GM23338 (cell line): ENCODE measurements at places on chromosomes 7 and 10.

GRCh38 chr10:96415891-96416554 lies 57.2 kb upstream of the OPALIN start:
- no peak for DNase-seq

- no peak for DNase-seq
Measured at GRCh38 chr10:93852476-93853095, 41.2 kb upstream of the SLC35G1 start.

DNA sequence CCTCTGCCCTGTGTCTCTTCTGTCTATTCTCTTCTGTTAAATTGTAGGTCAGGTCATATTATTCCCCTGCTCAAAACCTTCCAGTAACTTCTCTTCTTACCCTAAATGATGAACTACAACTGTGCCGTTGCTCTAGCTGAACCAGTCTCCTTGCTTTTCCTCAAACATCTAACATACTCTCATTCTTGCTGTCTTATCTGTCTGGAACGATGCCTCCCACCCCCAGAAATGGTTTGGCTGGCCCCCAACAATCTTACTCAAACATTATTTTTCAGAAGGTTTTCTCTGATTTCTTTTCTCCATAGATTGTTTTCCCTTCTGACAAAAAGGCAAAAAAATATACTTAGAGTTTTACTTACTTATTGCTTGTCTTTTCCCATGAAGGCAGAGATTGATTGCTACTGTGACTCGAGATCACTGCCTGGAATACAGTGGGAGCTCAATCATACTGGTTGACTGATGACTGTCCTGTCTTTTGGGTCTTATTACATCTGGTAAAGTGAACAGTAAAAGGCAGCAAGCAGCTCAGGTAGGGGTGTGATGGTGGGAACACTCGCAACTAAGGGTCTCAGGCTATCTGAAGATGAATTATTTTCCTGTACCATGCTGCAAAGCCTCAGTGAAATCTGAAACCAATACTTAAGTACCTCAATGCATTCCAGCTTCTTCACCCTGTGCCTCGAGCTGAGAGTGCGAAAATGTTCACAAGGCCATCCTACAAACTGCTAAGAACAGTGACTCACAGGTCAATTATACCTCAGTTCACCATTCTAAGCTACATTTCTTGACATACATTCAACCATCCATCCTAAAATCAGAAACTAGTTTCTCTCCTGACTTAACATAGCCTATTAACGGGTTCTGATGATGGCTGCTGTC lies 67.6 kb downstream of the DNMBP start:
- DNase-seq = no peak

DNA sequence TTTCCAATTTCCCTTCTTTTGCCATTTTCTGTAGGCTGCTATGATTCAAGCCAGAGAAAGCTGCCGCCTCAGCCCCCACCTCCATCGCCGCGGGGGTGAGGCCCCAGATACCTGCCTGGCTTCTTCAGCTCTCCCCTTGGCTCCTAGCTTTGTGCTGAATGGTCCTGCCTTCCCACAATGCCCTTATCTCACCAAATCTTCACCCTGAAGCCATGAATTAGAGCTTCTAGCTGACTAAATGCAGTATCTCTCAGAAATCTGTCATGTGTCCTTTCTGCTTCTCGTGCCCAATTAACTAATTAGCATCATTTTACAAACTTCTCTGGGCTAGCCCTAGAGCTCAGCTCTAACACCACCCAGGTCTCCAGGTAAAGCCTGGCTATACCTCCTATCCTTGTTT lies 32.2 kb upstream of the GPNMB start:
- no peak for DNase-seq

- DNase-seq = no peak
Measured at GRCh38 chr10:104478380-104478779, 124.7 kb downstream of the CFAP58 start.

DNA sequence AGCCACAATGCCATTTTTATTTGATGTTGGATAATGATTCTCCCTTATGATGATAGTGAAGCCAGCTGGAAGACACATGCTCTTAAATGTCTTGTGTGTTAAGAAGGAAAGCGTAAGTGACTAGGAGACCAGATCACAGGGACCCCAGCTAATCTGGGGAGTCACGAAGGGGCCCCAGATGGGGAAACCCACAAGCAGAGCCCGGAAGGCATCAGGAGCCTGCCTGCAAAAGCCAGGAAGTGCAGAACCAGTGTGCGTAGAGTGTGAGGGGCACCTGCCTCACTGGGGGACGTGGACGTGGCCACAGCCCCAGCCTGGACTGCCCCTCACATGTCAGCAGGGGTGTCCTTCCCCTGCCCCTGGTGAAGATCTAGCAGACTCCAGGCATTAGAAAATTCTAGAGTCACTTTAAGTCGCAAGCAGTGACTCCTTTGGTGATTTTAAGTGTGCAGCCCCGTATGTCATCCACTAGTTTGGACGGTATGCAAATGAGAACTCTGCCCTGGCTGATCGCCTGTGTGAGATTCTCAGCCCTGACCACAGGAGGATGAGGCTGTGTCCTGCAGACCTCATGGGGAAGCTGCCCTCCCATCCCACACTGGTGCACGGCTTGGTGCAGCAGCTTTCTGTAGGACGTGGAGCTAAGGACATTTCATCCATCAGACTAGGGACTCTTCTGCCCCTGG lies 243.0 kb downstream of the WDR37 start:
- no peak for DNase-seq
